ENCODE measurements at places on chromosomes 3 and 15.

DNA sequence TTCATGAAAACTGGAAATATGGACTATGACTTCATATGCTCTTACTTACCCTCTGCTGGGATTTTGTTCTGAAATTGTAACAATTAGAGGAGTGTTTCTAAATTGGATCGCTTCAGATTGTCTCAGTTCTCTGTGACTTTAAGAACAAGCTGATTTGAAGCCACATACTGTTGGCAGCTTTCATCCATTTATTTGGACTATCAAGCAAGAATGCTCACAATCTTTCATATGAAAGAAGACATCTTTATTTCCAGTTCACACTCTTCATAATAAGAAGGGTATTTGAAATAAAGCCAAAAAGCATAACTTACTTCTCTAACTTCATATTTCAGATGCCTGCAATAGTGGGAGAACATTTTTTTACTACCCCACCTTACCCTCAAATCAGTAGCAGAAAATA is 491.6 kb upstream of the TPRG1 start:
- DNase-seq = no peak

DNA sequence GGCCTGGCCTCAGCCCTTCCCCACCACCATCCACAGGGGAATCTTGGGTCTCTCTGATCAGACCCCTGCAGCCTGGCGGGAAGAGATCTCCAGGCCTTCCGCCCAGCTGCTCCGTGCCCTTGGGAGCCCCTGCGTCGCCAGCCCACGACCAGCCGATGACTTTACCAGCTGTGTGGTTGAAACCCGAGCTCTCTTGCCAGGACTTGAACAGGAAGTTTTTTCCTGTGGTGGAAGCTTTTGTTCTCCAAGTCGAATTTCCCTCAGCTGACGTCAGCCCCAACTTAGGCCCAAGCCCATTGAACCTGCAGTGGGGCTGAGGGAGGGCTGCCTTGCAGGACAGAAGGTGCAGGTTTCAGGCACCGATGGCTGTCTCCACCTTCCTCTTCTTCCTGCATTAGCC is 51.7 kb upstream of the SMAD3 start:
- no peak for DNase-seq

- DNase-seq = no peak
Observed at GRCh38 chr3:42288385-42288784, 22.4 kb upstream of the CCK start.

GRCh38 chr3:183270344-183270743 is 17.3 kb downstream of the B3GNT5 start:
- DNase-seq = no peak

DNA sequence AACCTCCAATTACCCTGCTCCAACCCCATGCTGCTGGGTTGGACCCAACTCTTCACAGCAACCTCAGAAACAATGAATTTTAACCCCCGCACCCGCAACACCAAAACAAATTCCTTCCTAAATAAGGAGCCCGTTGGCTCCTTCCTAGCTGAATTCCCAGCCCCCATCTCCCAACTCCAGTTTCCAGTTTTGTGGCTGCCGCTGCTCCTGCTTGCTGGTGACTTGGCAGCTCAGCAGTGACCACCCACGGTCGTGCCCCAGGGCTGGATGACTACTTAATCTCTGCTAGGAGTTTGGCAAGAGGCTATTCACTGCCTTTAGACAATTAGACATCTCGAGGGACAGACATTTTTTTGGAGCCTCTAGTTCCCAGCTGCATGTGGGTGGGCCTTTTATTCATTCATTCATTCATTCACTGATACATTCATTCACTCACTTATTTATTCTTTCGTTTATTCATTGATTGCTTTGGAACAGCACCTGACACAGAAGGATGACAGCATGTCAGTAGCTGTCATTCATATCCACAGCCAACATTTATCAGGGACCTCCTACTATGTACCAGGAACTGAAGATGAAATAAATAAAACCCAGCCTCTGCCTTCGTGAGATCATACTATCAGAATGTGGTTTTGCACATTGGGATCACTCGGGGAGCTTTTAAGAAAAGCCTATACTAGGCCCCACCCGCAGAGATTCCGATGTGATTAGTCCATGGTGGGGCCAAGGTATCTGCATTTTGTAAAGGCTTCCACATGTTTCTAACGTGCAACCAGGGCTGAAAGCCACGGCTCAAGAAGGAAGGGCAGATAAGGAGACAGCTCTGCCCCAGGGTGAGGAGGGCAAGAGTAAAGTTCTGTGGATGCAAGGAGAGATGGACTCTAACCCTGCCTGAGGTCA is 256.5 kb downstream of the SHQ1 start:
- no peak for DNase-seq

DNA sequence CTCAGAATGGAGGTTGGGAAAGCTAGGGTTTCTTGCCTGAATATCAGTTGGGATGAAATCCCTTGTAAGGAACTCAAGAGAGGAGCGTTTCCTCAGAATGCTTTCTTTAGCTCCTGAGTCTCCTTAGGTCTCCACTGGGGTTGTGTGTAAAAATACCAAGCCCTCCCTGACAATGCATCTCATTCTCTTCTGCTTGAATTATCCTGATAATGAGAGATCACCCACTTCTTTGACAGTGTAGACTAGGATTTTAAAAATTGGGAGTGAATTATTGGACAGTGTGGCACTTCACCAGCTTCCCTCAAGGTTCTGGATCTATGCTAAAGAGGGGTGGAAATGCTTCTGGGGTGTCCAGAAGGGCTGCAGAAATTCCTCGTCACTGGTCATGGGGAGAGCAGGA is 41.8 kb upstream of the POLG start:
- no peak for DNase-seq

DNA sequence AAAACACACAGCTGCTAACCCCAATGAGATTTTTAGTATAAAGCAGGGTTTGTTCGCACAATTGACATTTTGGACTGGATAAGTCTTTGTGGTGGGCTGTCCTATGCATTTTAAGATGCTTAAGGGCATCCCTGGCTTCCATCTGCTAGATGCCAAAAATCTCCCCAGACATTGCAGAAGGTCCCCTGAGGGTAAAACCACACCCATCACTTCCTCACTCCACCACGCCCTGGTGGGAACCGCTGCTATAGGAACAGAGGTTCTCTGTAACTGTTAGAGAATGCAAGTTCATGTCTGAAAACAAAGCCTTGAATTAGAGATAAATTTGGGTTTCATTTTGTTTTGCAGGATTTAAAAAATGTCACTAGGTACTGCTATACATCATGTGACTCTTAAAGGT is 67.7 kb downstream of the ARHGEF26 start:
- no peak for DNase-seq

GRCh38 chr3:184608209-184608608 is 46.6 kb downstream of the EPHB3 start:
- no peak for DNase-seq

DNA sequence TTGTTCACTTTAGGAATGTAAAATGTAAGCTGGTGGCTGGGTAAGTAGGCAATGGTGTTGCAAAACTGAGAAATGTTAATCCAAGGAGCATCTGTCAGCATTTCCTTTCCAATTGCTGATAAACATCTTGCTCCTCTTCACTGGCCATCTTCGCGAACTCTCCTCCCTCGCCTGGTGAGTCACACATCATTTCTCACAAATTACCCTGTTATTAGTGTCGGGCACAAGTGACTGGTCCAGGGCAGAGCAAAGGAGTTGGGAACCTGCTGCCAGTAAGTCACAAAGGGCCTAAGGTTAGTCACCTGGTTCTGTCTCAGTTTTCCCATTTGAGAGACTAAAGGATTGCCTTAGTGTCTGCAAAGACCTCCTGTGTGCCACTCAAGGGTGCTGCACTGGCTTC is 13.0 kb downstream of the CERS3 start:
- DNase-seq = no peak

DNA sequence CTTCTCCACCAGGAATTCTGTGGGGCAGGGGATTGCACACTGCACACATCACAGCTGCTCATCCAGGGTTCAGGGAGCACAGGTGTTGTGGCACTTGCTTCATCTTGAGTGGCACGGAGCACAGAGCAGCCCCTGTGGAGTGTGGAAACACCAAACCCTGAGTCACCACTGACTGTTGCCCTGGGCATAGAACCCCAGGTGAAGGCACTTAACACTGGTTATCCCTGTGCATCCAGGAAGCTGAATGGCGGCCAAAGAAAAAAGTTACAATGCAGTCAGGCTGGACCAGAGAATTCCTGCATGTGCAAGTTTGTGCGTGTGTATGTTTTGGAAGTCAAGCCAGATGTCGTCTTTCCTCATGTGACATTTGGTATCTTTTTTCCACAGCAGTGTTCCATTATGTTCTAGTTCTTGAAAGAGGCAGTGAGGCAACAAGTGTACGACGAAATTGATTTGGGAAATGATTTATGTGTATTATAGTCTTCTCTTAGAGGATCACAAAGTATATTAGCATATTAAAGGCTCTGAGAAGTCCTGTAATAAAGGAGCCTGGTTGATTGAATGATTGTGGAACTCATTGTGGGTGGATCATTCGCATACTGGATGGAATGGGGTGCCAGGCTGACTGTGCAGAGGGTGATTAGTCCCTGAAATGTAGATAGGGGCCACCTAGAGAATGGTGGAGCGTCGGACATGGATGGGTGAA is 292.3 kb downstream of the TLE3 start:
- no peak for DNase-seq

DNA sequence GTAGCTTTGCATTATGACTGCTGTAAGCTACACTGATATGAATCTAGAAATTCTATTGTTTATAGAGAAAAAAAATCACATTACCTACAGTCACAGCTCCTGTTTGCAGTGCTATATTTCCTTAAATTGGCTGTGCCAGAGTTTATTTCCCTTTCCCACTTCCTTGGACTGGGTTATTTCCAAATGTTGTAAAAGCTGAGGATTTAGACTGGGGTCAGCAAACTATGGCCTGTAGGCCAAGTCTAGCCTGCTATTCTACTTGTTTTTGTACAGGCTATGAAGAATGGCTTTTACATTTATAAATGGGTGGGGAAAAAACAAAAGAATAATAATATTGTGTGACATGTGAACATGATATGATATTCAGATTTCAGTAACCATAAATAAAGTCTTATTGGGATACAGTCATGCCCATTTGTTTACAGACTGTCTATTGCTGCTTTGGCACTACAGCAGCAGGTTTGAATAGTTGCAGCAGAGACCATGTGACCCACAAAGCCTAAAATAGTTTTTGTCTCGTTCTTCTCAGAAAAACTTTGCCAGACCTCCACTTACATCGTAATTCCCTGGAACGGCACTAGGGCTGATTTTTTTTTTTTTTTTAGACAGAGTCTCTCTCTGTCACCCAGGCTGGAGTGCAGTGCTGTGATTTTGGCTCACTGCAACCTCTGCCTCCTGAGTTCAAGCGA is 7.8 kb downstream of the GLDN start:
- no peak for DNase-seq

GRCh38 chr3:82509106-82509842 is 747.8 kb upstream of the GBE1 start:
- no peak for DNase-seq

GRCh38 chr3:150681057-150681456 is 22.7 kb downstream of the ERICH6 start:
- no peak for DNase-seq

DNA sequence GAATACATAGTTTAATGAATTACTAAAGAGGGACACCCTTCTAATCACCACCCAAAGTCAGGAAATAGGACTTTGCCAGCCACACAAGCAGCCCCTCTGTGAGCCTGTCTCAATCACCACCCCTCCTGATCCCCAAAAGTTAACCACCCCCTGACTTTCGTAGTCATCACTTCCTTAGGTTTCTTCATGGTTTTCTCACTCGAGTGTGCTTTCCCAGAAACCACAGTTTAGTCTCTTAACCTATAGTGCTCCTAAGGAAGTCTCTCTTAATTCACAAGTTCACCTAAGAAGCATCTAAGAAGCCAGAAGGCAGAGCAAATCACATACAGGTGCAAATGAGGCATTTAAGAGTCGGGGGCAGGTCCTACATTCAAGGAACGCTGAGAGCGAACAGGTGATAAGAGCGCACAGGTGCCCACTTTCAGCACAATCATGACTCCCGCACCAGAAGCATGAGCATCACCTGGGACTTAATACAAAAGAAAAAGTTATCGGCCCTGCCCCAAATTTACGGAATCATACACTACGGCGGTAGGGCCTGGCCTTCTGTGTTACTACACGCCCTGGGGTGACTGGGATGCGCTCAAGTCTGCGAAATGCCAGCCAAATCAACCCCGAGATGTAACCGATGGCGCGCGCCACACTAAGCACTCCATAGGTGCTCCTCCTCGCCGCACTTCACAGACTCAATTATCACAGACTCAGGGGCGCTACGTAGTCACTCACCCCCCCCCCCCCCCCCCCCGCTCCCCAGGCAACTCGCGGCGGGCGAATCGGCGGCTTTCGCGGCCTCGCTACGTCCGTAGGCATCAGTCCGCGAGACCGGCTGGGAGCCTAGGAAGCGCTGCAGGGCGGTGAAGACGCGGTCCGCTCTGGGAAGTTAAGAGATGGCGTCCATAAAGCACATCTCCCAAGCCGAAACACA is 815 bp downstream of the ULK4 start:
- peak; percentile 57 for DNase-seq

GRCh38 chr15:30896211-30896606 is 7.5 kb upstream of the FAN1 start:
- DNase-seq = no peak

DNA sequence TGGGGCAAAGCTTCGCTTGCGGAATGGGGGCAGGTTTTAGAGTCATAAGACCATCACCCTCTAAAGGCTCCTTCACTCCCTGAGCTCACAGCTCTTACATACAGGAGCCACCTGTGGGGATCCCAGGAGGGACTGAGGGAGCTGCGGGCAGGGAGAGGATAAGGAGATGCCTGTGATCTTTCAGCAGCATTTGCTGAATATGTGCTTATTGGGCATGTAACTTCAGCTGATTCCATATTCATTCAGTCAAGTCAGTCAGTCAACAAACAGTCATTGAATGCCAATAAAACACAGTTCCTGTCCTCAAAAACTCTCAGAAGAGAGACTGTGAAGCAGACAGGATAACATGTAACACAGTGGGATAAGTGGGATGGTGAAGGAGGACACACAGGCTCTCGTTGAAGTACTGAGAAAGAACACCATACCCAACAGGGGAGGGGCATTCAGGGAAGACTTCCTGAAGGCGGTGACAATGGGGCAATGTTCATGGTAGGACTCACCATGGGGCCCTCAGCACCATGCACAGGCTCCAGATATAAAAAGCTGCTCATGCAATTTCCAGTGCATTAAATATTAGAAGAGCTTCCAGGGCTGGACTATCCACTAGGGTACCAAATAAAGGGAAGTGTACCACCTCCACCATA is 240.9 kb downstream of the UACA start:
- DNase-seq = peak; percentile 10

GRCh38 chr15:29094711-29095110 is 174.9 kb downstream of the NSMCE3 start:
- peak; percentile 37 for DNase-seq

GRCh38 chr15:67091071-67091979 is 25.9 kb downstream of the SMAD3 start:
- DNase-seq = peak; percentile 98

DNA sequence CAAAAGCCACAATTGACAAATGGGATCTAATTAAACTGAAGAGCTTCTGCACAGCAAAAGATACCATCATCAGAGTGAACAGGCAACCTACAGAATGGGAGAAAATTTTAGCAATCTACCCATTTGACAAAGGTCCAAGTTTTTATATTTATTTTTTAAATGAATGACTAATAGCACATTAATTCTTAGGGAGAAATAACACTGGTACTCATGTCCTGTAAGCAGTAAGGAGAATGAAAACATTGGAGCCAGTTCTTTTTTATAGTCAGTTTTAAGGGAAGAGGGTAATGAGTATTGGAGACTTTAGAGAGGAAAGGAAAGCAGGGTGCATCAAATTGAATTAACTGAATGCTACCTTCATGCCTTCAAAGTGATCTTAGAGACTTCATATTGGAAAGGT is 404.7 kb upstream of the TGFBR2 start:
- no peak for DNase-seq

Data from RWPE2 (cell line).